ENCODE measurements at places on chromosomes 3 and 15.
A peak's percentile ranks its signal among the peaks of the same experiment; 100 is the strongest.

GRCh38 chr3:84891851-84892250 is 66.9 kb upstream of the CADM2 start:
- H3K27ac ChIP-seq, result no peak overlapping the region
- DNase-seq, result no peak

DNA sequence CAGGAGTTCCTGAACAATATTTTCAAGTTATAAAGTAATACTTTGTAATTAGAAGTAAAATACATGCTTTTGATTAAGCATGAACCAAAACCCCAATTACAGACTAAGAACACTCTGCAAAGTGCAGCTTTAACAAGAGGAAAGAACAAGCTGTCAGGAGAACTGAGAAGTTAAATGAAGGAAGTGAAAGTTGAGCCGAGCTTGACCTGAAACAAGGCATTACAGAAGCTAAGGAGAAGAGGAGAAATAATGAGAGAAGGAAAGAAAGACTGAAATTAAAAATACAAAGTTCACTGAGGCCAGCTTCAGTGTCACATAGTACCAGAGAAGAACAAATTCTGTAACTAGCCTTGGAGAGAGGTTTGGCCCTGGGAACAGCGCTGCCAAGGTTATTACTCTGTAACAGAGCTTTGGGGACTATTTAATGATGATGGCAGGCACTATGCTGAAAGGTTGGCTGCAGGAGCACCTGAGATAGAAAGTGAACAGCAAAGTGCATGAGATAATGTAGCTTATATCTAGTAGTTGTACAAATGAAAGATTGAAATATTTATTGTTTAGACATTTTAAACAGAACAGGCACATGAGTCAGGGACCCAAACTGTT is 241.9 kb upstream of the PEX5L start:
- no peaks in the 10 kb centered on the region for H3K27me3 ChIP-seq
- H3K36me3 ChIP-seq, result no peaks in the 10 kb centered on the region
- DNase-seq, result no peak
- H3K4me3 ChIP-seq, result no peak overlapping the region

GRCh38 chr15:63481105-63481810 is 23.1 kb upstream of the USP3 start:
- peaks cover 86% of the 10 kb centered on the region for H3K4me1 ChIP-seq
- peak overlapping the region; percentile 88 for H3K27ac ChIP-seq
- no peaks in the 10 kb centered on the region for H3K27me3 ChIP-seq
- no peak overlapping the region for H3K4me3 ChIP-seq
- peak; percentile 36 for DNase-seq

GRCh38 chr3:187763850-187764648 is 18.8 kb upstream of the BCL6 start:
- H3K27ac ChIP-seq, result no peak overlapping the region
- DNase-seq, result no peak
- H3K4me3 ChIP-seq, result no peak overlapping the region
- H3K27me3 ChIP-seq, result peaks cover 3% of the 10 kb centered on the region

DNA sequence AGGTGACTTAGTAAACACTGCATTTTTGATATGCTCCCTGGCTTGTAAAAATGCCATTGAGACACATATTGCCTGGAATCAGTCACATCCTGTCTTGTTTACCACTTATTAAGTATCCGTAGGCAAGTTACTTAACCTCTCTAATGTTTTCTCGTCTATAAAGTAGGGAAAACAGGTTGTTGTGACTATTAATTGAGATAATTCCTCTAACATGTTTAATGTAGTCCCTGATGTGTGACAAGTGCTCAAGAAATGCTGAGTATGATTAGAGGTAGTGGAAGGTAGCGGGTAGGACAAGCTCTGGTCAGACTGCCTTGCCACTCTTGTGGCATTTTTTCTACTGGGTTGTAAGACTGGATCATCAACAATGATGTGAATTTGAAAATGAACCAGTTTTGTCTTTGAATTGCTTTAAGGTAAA is 54.1 kb downstream of the NFKBIZ start:
- H3K4me3 ChIP-seq, result no peak overlapping the region
- no peak for DNase-seq
- H3K36me3 ChIP-seq, result no peaks in the 10 kb centered on the region
- H3K27ac ChIP-seq, result no peak overlapping the region
- H3K4me1 ChIP-seq, result peaks cover 8% of the 10 kb centered on the region

Measured in activated T-cell treated with anti-CD3 and anti-CD28 coated beads, Interleukin-2, amount 50 U/mL, for 24 hours (primary cell).